ENCODE measurements at places on chromosomes 3 and 15.
A peak's percentile ranks its signal among the peaks of the same experiment; 100 is the strongest.

DNA sequence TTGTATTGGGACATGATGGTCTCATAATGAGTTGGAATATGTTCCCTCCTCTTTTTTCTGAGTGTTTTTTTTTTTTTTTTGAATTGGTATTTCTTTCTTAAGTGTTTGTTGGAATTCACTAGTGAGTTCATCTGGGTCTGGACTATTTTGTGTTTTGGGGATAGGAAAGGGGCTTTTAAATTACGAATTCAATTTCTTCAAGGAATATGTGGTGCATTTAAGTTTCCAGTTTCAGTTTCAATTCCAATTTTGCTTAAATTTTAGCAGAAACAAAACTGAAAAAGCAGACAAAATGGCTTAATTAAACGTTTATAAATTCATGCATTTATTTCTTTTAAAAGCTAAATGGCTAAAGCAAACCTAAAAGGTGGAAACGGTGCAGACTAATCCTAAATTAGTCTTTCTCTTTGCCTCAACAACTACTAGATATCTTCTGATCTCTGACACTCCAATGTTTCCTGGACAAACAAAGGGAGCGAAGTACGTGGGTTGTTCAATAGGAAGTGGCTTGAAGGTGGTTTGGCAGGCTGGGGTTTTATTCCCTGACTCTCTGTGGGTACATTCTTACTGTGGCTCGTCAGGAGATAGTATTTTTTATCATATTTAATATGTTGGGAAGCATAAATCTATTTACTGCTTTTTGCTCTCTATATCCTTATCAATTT is 50.0 kb upstream of the CORO2B start:
- no peak for DNase-seq

DNA sequence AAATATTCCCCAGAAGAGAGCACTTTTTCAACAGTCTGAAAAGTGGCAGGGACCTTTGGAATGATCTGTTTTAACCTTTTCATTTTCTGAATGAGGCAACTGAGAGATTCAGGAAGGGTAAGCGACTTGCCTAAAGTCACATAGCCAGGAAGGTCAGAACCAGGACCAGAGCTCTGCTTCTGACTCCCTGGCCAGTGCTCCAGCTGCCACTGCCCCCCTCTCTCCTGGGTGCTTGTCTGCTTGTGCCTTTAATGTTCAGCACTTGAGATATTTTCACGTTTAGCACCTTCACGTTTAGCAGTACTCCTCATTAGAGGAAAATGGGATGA is 68.3 kb downstream of the SMAD3 start:
- no peak for DNase-seq

- no peak for DNase-seq
Observed at GRCh38 chr3:123683505-123684154, 98.8 kb upstream of the HACD2 start.

DNA sequence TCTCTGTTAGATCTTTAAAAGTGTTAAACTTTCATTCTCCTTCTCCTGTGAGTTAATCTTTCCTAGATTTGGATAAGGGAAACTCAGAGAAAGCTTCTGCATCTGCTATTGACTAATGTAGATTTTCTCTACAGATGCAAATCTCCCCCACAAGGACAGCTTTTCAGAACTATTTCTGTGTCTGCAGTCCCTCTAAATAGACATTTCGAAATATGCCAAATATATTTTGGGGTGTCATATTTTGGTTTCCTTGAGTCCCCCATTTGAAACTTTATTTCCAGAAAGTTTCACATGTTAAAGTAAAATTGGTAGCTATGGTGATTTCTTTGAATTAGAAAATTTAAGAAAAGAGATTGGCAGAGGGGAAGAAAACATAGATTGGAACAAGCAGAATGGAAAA is 852.3 kb upstream of the ALCAM start:
- no peak for DNase-seq

- no peak for DNase-seq
Observed at GRCh38 chr15:64070965-64071851, 22.4 kb downstream of the CIAO2A start.

GRCh38 chr3:145191543-145191942 is 969.4 kb downstream of the PLOD2 start:
- DNase-seq, result no peak

GRCh38 chr3:14376348-14377043 is 25.9 kb upstream of the SLC6A6 start:
- no peak for DNase-seq

DNA sequence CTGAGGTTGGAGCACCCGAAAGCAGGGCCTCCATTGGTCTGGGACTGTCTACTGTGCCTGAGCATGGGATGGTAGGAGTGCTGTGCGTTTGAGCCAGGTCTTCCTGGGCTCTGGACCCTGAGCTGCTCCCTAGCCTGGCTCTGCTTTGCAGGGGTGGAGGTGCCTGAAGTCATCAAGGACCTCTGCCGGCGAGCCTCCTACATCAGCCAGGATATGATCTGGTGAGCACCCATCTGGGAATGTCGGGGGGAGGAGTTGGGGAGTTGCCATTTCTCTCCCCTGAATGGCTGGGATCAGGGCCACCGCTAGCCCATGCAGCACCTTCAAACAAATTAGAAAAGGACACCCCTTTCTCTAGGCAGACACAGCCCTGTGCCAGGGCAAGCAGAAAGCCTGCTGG is 20.7 kb downstream of the DUOX1 start:
- no peak for DNase-seq

DNA sequence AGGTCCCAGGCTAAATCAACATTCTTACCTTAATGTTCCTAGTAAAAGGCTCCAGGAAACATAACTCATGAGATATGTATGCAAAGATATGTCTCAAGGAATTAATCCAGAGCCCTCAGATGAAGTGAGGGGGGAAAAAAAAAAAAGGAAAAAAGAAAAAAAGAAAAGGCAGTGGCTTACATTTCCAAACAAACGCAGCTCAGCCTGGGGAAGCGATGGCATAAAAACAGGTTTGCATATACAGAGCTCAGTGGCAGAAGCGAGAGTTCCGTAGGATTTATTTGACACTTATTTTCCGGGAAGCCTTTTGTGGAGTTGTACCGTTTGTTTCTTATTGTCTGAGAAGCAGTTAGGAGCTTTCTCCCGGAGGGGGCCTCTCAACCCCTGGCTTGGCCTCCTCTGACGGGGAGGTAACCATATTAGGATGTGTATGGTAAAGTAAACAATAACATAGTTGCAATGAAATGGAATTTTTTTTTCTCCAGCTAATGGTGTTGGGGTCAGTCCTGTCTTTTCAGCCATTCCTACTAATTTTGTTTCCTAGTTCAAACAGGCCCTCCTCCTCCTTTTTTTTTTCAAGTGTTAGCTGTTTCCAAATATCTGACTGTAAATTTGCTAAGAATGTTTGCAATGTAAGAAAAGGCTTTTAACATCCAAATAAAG is 338.6 kb downstream of the FOXP1 start:
- DNase-seq, result no peak

DNA sequence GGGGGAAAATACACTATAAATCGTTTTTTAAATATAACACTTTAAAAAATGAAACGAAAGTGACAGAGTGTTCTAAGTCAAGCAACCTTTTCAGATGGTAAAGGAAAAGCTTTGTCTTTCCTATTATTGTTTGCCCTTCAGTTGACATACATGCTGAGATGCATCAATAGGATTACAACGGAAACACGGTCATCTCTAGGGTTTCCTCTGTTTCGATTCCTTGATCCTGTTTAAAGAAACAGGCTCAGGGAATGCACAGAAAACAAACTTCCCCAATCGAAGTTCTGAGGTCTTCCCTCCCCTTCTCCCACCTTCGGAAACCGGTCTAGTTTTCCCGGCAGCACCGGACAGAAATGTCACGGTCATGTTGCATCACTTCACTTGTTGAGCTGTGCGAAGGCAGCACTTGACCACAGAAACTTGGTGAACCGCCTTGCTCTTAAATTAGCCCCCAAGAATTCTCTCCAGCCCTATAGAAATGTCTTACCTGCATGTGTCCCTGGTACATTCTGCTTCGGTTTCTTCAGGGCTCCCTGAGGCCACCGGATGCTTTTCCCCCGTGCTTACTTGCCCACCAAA is 556 bp downstream of the PEX5L start:
- DNase-seq, result no peak

DNA sequence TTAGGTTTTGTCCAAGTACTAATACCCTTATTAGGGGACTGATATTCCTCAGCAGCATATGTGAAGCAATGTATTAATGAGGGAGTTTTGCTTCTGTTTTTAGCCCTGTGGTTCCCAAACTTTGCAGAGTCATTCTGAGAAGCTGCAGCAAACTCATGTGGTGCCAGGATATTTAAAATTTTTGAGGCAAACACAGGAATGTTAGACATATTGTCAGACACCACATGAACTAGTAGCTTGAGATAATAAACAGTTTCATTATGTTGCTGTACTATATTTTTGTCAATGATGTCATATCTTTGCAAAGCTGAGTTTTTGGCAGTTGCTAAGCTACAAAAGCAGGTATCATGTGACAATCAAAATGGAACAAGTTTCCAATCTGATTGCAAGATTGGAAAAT is 36.6 kb downstream of the ATP6V1A start:
- DNase-seq, result no peak

DNA sequence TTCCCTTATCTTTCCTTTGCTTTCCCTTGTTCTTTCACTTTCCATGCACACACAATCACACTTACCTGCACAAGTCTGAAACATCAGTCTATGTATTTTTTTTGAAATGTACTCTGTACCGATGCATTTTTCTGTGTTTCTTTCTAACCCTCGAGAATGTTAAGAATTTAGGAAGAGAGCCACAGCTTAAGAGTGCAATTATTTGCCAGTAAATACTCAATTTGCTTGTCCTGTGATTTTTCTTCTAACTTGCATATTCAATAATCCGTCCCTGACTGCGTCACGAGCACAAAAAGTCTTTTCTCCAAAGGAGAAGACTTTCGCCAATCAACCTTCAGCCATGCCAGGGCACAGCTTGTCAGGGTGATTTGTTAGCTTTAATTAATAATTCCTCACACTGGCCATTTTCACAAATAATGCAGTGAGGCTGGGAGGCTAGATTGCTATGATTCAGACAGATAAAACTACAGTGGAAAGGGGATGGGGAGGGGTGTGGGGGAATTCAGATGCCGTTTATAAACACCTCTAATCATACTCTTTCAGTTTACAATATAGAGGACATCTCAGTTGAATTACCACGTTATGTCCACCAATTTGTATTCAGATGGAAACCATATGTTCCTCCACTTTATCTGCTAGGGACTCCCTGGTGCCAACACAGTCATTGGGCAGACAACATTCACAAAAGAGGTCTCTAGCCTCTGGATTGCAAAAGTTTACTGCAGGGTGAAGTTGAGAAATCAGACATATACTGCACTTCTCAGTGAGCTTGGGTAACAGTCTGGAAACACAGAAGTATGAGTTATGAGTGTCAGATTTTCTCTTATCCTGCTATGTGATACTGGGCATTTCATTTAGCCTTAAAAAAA is 388.0 kb downstream of the ZBTB20 start:
- peak; percentile 43 for DNase-seq

- no peak for DNase-seq
Observed at GRCh38 chr3:12187448-12188327, 29.0 kb upstream of the TIMP4 start.

DNA sequence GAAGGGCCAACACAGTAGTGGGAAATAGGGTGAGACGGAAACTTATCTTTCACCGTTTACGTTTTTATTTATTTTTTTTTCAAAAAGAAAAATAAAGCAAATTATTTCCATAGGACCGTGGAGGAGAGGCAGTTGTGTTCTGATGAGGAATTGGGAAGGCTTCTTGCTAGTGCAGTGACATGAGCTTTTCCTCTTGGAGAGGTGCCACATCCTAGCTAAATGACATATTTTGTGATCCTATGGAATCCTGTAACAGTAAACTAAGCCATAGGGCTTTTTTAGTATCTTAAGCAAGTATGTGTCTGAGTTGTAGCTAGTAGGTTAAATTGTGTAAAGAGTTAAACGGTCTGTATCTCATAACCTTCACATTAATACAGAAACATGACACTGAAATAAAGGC is 609.9 kb downstream of the RBMS3 start:
- DNase-seq, result no peak

GRCh38 chr3:46998121-46998851 is 18.8 kb downstream of the NBEAL2 start:
- DNase-seq, result no peak

DNA sequence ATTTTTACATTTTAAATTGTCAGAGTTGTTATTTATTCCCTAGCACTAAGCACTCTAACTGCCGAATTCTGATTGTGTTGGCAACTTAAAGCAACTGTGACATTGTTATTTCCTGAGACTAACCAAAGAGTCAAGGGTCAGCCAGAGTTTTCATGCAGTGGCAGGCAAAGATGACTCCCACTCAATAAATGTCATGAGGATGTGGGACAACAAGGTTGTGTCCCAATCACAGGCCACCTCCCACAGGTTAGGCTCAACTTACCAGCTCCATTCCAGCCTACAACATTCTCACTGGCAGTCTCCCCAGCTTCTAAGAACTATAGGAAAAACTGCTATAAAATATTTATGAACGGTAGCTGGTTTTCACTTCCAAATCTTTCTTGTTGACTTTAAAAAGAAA is 80.1 kb downstream of the RSL24D1 start:
- DNase-seq, result no peak

GRCh38 chr15:46591462-46591861 is 956.6 kb downstream of the SQOR start:
- DNase-seq, result no peak

GRCh38 chr3:19256313-19256712 is 108.0 kb downstream of the KCNH8 start:
- DNase-seq, result no peak

DNA sequence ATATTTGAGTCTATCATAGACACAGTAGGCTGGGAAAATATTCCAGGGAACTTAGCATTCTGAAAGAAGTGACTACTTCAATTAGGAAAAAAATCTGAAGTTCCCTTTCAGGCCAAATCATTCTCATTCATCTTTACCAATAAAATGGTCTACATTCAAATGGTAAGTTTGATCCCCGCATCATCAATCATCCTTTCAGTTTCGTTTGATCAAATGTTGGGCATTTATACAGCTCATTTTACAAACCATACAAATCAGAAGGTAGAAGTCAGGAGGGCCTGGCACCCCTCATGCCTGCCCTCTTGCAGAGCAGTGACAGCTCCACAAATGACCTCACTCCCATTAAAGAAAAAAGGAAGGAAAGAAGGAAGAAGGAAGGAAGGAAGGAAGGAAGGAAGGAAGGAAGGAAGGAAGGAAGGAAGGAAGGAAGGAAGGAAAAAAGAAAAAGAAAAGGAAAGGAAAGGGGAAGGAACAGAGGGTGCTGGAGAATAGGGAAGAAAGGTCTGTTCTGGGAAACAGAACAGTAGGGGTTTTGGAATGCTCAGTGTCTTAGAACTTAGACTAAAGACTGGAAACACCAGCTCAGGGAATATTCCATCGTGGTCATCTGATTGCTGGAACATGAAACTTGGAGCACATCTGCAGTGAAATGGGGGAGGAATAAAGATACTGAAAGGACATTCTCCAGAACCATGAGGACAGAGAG is 86.1 kb downstream of the XXYLT1 start:
- DNase-seq, result no peak

GRCh38 chr15:66800584-66801235 is 98.7 kb downstream of the SMAD6 start:
- DNase-seq, result no peak

DNA sequence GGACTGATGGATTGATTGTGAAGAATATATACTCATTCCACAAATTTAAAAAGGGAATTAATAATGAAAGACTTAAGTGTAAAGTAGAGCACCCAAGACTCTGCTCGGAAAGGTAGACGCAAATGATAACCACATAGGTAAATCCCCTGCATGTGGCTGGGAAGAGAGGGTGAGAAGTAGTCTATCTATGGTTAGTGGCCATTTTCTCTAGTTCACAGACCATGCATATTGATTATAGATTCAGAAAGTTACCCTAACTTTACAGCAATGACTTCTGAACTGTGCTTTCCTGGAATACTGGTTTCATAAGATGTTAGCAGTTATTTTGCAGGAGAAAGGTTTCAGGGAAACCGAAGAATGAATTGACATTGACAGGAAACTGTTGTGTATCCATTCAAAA is 51.7 kb downstream of the CASR start:
- no peak for DNase-seq

Measured in cerebellar nuclear complex (tissue), 1 donor.